ENCODE measurements at places on chromosomes 3 and 15.

GRCh38 chr15:64010719-64011118 lies 35.6 kb downstream of the DAPK2 start:
- peak; percentile 62 for DNase-seq

DNA sequence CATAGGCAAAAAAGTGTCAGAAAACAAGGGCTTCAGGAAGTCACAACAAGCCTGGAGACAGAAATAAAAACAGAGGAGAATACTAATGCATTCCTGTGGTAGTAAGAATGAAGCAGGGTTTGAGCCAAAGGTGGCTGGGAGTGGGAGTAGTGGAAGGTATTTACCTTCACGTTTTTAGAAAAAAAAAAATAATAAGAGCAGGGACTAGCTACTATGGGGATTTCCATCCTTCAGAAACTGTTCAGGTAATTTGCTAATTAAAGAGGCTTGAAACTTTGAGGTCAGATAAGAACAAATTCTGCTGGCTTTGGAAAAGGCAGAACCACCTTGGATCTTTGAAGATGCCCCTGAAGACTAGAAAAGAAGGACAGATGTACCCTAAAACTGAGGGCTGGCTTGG lies 18.4 kb downstream of the ILDR1 start:
- no peak for DNase-seq

DNA sequence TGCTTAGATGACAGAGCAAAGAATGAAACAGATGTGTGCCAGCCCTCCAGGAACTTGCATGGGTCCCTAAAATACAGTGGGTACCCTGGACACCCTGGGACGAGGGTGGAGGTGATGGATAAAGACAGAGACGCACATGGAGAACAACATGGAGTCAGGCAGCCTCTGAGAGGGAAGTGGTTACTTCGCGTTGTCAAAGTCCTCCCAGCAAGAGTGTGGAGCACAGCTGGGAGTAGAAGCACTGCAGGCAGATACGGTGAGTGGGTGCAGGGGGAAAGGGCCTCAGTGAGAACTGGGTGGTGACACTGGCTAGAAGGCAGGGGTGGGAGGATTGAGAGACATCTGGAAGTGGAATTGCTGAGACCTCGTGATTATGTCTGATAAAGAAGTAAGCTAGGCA lies 70.8 kb upstream of the PRR20G start:
- no peak for DNase-seq

- no peak for DNase-seq
Measured at GRCh38 chr15:74333093-74333492, 34.4 kb downstream of the CYP11A1 start.

- no peak for DNase-seq
Measured at GRCh38 chr15:25877681-25878080, 14.6 kb upstream of the ATP10A start.

DNA sequence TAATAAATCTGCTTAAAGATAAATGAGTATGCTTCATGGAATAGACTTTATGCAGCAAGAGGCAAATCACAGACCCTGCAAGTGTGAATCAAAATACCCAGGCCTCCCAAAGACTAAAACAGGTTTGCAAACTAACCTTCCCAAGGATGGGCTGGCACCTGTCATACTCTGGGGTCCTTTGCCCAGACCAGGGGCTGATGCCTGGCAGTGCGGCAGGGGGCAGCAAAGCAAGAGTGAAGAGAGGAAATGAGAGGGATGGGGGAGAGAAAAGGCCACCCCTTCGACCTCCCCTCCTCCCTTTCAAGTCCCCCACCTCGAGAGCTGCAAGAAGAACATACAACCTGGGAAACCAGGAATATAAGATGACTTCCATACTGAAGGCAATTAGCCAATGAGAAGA lies 31.8 kb downstream of the XXYLT1 start:
- DNase-seq, result no peak

DNA sequence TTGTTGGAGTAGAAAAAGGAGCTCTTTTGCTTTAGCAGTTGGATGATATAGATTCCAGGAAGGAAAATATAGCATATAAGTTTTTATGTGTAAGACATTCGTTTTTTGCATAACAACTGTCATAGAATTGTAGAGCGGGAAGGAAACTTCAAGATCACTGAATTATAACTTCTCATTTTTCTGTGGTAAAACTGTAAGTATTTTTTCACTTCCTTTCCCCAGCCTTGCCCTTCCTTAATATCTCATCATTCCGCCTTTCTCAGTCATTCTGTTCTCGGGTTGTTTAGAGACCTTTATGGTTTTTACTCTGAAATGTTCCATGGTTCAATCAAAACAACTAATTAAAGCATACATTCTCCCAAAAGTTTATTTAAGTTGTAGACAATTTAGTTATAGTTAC lies 1.1 kb downstream of the EAF2 start:
- no peak for DNase-seq

GRCh38 chr3:115989684-115990421 lies 366.5 kb downstream of the GAP43 start:
- DNase-seq, result peak; percentile 47

GRCh38 chr15:49622561-49622960 lies 1.7 kb downstream of the DTWD1 start:
- DNase-seq, result no peak

DNA sequence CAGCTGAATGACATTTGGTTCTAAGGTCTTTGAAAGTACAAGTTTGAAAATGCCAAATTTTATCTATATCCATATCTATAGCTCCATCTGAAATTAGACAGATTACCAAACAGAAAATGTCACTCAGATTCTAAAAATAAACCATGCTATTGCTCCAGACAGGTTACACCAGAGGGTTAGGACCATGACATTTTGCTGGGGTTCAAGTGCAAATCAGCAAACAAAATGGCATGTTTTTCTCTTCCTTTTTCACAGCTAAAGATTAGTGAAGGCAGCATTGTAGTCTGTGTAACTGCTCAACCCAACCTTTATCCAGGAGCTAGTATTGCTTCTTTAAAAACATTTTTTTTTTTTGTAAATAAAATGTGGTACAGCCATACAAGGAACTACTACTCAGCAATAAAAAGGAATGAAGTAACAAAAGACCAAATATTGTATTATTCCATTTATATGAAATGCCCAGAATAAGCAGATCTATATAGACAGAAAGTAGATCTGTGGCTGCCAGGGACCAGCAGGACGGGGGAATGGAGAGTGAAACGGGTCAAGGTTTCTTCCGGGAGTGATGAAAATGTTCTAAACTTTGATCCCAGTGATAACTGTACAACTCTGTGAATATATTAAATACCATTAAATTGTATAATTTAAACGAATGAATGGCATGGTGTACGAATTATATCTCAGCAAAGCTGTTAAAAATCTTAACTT lies 18.2 kb downstream of the VGLL4 start:
- DNase-seq, result no peak

DNA sequence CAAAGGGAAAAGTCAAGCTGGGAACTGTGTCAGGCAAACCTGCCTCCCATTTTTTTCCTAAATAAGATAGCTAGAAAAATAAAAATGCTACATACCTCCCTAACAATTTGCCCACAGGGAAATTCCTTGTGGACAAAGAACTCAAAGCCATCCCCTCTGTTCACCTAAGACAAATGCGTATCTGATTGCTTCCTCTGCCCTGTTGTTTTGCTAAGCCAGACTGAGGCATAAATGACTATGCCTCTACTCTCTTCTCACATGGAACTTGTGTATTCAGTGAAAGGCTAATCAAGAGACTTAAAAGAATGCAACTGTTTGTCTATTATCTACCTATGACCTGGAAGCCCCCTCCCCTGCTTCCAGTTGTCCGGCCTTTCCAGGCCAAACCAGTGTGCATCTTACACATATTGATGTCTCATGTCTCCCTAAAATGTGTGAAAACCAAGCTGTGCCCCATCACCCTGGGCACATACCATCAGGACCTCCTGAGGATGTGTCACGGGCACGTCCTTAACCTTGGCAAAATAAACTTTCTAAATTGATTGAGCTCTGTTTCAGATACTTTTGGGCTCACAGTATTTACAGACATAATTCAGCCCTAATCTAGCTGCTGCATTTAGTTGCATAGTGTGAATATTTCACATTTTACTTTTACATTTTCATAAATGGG lies 15.8 kb downstream of the CHD2 start:
- no peak for DNase-seq

GRCh38 chr3:44893097-44893496 lies 18.7 kb downstream of the TGM4 start:
- peak; percentile 69 for DNase-seq

DNA sequence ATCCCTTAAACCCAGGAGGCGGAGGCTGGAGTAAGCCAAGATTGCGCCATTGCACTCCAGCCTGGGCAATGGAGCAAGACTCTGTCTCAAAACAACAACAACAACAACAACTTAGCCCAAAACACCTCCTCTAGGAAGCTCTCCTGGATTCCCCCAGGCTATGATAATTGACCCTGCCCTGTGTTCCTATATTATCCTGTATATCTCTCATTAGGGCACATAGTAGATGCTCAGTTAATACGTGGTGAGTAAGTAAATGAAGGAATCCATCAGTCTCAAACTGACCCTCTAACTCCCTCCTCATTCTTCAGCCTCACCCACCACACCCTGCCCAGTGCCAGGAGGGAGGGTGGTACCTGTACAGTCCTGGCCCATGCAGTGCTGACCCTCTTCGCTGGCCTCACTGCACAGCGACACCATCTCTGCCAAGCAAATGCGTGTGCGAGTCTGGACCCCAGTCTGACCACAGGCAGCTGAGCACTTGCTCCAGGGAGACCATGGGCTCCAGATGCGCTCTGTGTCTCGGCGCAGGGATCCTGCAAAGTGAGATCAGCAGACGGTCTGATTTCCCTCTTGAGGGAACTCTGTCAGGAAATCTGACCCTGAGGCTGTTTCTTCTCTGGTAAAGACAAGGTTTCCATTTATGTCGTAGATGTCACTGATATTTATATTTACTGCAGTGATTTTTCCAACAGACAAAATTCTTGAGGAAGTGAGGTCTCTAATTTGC lies 6.2 kb downstream of the CILP start:
- DNase-seq, result no peak

- DNase-seq, result no peak
Measured at GRCh38 chr15:38997841-38998240, 433.2 kb upstream of the RASGRP1 start.

DNA sequence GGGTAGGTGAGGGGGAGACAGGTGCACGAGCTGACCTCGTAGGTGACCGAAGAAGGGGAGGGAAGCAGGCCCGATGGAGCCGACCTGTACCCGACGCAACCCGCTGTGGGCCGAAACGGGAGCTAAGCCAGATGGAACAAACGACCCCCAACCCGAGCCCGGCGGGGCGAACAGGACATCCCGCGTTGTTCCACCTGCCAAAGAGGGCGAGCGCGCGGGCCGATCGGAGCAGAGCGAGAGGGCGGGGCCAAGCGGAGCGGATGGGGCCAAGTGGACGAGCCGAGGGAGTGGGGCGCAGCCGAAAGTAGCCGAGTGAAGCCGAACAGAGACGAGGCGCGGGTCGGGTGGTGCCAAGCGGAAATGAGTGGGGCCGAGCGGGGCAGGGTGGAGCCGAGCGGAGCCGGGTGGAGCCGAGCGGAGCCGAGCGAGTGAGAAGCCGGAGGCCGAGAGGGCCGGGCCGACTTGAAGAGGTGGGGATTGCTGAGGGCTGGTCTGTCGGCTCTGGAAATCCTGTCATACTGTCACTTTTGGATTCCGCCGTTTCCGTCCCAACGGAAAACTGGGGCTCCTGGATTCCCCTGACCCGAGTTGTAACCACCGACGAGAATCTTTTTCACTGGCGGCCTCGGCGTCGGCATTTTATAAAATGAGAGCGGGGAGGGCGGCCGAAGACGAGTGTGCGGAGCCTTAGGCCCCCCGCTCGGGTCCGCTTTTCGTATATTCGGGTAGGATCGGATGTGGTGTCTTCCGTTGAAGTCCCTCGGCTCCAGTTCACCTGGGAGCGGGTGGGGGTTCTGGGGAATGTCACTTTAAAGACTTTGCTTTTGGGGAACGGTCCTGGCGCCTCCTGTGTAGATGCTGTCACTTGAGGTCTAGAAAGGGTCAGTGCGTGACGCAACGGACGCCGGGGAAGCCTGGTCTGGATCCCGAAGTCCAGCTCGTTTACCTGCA lies 15.6 kb upstream of the WNT7A start:
- DNase-seq, result peak; percentile 99

DNA sequence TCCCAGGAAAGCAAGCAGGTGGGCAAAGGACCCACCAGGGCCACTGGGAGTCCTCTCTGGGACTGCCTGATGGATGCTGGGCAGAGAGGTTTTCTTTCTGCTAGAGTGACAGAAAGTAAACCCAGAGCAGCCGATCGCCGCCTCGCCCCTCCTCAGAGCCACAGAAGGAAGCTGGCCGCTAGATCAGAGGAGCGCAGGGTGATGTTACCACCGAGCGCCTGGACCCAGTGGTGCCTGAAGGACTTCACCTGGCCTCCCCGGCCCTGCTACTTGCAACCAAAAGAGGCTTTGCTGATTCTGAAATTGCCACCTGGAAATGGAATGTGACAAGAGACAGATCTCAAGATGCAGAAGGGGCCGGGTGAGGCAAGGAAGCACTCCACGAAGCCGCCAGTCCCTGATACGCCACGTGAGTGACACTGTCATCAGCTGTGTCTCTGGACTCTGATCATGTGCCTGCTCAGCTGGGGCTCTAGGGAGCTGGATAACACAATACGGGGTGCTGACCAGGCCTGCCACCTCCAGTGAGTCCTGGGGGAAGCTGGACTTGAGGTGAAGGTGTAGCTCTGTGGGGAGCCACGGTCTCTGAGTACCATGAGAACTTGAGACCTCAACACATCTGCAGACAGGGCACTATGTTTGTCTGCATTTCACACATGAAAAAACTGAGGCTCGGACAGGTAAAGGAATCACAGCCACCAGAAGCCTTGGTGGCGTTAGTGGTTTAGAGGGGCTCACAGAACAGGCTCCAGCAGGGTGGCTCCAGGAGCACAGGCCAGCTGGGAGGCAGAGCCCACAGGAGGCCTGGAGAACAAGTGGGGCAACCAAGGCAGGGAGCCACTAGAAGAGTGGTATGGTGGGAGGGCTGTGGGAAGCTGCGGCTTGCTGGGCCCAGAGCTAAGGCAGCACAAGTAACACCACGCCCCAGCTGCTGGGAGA lies 137.9 kb upstream of the PRR20G start:
- no peak for DNase-seq

DNA sequence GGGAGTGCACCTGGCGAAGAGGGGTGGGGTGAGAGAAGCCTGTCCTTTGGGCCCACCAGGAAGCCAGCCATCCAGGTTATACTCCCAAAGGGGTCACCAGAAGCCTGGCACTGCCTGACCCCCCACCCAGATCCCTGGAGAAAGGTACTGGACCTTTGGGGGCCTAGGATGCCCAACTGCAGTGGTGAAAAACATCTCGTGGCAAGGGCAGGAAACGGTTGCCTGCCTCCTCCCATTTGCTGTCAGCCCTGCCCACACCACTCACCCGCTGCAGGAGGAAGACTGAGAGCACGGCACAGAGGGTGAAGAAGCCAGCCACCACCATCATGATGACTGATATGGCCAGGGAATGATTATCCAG lies 2.2 kb upstream of the ULK3 start:
- no peak for DNase-seq

- no peak for DNase-seq
Measured at GRCh38 chr15:86432861-86433260, 353.2 kb downstream of the AGBL1 start.

GRCh38 chr15:77784361-77785292 lies 151.9 kb upstream of the LINGO1 start:
- DNase-seq, result peak; percentile 38

- no peak for DNase-seq
Measured at GRCh38 chr15:39558421-39558820, 22.5 kb upstream of the THBS1 start.

- no peak for DNase-seq
Measured at GRCh38 chr15:31339558-31339895, 12.9 kb downstream of the KLF13 start.

- no peak for DNase-seq
Measured at GRCh38 chr3:44074181-44074580, 167.5 kb upstream of the TOPAZ1 start.

Measured in GM03348 (cell line).